ENCODE measurements at places on chromosomes 5 and 9.

DNA sequence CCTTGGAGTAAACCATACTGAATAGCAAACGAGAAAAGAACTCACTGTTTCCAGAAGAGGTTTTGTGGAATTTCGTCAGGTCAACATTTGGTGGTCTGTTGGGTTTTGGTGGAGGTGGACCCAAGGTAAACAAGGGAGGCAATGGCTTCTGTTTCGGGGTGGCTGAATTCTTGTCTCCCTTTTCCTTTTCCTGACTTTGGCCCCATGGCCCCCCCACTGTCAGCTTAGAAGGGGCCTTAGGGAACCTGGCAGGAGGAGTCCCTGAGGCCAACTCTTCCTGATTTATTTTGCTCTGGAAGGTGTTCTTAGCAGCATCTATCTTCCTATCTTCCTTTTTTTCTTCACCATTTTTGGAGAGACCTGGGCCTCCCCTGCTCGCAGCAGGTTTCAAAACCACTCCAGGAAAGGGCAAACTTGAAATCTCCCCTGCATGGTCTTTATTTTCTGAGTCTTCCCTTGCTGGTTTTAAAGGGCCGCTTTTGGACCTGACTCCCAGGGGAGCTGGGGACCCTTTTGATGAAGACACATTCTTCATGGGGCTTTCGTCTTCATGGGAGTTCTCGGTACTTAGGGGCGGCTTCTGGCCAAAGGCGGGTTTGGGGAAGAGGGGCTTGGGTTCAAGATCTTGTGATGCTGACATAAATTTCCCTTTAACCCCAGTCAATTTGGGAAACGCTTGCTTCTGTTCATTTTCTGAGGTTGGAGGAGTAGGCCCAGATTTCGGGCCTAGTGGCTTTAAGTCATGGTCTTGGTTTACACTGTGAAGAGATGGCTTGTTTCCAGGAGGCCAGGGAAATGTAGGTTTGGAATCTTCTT, 17.4 kb downstream of the FYB1 start:
- DNase-seq = no peak

- peak; percentile 79 for DNase-seq
Observed at GRCh38 chr5:96714951-96715451, 52.8 kb downstream of the CAST start.

DNA sequence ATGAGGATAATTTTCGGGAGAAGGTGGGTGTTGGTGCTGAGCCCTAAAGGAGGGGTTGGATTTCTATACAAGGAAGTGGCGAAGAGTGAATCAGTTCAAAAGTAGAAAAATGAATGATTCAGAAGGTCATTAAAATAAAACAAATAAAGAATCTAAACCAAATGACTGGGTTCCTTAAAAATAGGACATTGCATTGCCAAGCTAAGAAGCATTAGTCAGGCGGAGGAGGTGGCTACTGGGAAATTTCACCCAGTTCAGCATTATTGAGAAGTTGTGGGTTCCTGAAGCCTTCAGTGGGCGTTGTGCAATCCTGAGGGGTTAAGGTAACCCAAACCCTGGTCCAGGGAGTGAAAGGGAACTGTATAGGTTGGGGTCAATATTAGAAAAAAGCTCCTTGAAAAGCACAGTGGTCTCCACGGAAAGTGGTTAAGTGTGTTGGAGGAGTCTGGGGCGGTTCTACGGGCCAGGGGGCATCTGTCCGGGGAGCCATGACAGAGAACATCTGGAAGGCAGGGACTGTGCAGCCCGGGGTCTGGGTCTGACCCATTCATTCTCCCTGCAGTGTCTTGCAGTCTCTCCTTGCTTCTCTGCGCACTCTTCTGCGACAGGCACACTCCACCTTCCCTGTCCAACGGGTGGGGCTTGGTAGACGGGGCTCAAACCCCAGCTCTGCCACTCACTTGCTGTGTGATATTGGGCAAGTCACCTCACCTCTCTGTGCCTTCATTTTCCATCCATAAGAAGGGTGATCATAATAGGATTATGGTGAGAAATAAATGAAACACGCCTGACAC, 27.6 kb upstream of the DUSP1 start:
- DNase-seq = peak; percentile 13

DNA sequence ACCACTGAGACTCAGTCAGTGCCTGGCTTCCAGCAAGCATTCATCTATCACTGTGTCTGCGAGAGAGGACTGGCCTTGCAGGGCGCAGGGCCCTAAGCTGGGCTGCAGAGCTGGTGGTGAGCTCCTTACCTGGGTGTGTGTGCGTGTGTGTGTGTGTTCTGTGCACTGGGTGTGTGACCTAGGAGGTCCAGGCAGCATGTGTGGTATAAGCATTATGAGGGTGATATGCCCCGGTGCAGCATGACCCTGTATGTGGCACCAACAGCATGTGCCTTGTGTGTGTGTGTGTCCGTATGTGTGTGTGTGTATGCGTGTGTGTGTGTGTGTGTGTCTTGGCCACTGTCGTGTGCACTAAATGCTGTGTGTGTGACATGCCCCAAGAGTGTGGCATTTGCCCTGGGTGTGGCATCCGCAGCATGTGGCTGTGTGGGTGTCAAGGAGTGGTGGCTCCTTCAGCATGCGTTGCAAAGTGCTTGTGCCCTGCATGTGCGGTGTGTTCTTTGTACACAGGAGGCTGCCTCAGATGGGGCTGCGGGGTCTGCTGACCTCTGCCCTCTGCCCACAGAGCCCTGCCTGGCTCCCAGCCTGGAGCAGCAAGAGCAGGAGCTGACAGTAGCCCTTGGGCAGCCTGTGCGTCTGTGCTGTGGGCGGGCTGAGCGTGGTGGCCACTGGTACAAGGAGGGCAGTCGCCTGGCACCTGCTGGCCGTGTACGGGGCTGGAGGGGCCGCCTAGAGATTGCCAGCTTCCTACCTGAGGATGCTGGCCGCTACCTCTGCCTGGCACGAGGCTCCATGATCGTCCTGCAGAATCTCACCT, 3.3 kb downstream of the FGFR4 start:
- no peak for DNase-seq

DNA sequence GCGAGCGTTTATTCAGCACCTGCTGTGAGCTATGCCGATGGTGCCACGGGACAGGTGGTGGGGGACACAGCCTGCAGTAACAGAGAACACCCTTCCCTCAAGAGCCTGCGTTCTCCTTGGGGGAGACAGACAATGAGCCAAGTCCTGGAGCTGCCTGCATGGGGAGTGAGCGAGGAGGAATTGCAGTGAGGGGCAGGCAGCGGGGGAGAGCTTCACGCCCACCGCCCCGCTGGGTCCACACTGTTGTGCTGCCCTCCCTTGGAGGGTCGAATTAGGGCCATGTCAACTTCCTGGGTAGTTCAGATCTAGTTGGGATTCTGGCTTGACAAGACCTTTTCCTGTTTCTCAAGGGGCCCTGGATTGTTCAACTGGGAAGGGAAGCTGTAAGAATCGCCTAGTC, 55.5 kb upstream of the N4BP3 start:
- DNase-seq = no peak

DNA sequence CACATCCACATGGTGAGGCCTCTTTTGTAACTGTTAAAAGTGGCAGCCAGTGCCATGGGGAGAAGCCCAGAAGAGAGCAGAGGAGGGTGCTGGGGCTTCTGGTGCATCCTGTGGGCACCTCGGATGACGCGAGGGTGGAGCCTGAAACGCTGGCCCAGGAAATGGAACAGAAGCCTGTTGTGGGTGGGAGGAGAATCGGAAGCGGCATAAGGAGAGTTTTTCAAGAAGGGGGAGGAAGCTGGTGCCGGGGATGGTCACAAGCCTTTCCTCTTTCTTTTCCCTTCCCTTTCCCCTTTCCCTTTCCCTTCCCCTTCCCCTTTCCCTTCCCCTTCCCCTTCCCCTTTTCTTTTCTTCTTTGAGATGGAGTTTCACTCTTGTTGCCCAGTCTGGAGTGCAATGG, 12.9 kb downstream of the ANKRD33B start:
- DNase-seq = no peak

Measured in CD4-positive, alpha-beta T cell treated with Interleukin-2 at 100 ng/mL for 4 hours (primary cell).